Adrenal gland (tissue), 19 donors: ENCODE measurements at places on chromosomes 7 and 10.

DNA sequence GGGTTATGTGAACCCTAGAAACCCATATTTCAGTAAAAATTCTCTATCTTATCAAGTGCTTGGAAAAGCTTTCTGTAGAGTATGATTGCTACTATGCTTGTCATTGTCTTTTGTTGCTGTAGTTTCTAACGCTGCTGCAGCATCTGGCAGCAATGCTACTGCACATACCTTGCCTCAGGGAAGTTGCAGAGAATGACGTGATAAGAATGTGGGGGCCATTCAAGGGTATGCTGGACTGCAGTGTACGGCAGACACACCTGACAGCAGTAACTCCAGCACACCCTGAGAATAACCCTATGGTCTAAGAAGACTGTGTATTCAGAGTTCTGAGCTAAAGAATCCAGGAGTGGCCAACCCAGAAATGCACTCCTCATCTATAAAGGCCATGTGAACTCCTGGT, 20.5 kb downstream of the TRIM4 start:
- H3K36me3 ChIP-seq: no peaks in the 10 kb centered on the region
- no peak overlapping the region for H3K27ac ChIP-seq
- no peaks in the 10 kb centered on the region for H3K4me1 ChIP-seq
- no peak overlapping the region for H3K4me3 ChIP-seq

DNA sequence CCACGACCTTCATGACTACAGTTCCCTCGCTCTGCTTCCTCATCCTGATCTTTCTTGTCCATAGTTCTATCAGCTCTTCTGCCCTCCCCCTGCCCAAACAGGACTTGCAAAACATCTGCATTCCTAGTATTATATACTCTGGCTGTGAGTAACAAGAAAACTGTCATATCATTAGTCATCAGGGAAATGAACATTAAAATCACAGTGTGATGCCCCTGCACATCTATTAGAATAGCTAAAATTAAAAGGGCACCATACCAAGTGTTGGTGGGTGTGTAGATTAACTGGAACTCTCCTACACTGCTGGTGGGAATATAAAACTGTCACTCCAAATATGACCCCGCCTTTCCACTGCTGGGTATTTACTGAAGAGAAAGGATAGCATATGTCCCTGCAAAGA, 141.8 kb downstream of the C7orf25 start:
- H3K4me1 ChIP-seq: no peaks in the 10 kb centered on the region
- H3K27ac ChIP-seq: no peak overlapping the region
- H3K27me3 ChIP-seq: no peaks in the 10 kb centered on the region
- no peak overlapping the region for H3K4me3 ChIP-seq

DNA sequence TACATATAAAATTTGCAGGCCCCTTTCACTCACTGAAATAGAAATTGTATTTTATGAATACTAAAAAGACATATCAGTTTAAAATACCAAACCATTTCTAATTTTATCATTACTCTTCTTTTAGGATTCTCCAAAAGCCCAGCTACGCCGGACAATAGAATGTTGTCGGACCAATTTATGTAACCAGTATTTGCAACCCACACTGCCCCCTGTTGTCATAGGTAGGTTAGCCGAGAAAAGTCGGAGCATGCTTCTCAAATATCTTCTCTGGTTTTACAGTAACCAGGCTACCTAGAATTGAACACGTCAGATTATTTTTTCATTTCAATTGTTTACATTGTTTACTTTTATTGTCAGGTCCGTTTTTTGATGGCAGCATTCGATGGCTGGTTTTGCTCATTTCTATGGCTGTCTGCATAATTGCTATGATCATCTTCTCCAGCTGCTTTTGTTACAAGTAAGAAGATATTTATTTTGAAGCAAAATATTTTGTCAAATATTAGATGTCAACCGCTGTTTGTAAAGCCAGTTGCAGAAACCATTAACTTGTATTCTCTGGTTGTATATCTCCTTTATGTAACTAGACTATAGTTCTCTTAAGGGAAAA, 57.6 kb downstream of the MMRN2 start:
- no peak overlapping the region for H3K4me3 ChIP-seq
- H3K36me3 ChIP-seq: peaks cover 1% of the 10 kb centered on the region
- peaks cover 15% of the 10 kb centered on the region for H3K4me1 ChIP-seq
- no peak overlapping the region for H3K27ac ChIP-seq

- no peak overlapping the region for H3K4me3 ChIP-seq
- H3K36me3 ChIP-seq: no peaks in the 10 kb centered on the region
- H3K27me3 ChIP-seq: no peaks in the 10 kb centered on the region
- no peak overlapping the region for H3K27ac ChIP-seq
- DNase-seq: no peak
Measured at GRCh38 chr7:17915796-17916195, 24.5 kb downstream of the SNX13 start.

DNA sequence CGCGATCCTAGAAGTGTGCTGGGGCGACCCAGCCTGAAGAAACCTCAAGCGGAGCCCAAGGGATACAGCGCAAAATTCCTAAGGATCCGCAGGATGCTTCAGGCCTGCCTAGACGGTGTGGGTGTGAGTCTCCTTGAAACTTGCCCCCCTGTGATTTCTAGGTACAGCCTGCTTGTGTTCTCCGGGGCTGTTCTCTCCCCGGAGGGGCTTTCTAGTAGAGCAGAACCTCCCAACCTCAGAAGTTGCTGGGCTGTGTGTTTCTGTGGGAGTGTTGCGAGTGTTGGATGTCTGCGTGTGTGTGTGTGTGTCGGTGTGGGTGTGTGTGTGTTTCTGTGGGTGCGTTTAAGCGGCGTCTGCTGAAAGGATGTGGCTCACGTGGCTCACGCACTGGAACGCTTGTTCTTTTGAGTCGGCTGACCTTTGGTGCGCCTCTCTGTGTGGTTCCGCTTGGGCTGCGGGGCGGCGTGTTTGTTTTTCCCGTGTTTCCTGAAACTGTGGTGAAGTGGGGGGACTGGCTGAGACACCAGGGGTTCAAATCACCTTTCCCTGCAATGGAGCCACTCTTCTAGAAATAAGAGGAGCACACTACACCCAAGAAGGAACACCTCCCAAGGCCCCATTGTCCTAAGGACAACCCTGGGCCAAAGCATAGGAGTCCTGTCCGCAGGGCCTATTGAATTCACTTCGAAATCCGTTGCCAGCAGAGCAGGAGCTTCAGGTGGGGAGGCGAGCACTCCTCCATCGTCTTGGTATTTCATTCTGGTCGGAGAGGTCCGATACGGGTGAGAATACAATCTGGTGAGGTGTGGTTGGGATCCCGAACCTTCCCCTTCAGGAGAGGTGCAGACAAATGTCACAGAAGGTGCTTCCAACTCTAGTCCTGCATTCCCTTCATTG, 25.1 kb upstream of the ZNF273 start:
- H3K36me3 ChIP-seq: no peaks in the 10 kb centered on the region
- no peak for DNase-seq
- no peak overlapping the region for H3K27ac ChIP-seq
- no peaks in the 10 kb centered on the region for H3K27me3 ChIP-seq
- H3K4me3 ChIP-seq: no peak overlapping the region

- no peak overlapping the region for H3K4me3 ChIP-seq
- H3K36me3 ChIP-seq: no peaks in the 10 kb centered on the region
- DNase-seq: no peak
- no peaks in the 10 kb centered on the region for H3K4me1 ChIP-seq
- H3K27ac ChIP-seq: no peak overlapping the region
Measured at GRCh38 chr10:45398595-45398994, 24.6 kb downstream of the ALOX5 start.

- no peak overlapping the region for H3K27ac ChIP-seq
- no peak for DNase-seq
- no peak overlapping the region for H3K4me3 ChIP-seq
- H3K4me1 ChIP-seq: peaks cover 24% of the 10 kb centered on the region
Measured at GRCh38 chr7:143265017-143265693, 1.9 kb downstream of the GSTK1 start.

GRCh38 chr7:16841681-16842080, 36.9 kb upstream of the AGR2 start:
- H3K27me3 ChIP-seq: no peaks in the 10 kb centered on the region
- no peaks in the 10 kb centered on the region for H3K4me1 ChIP-seq
- DNase-seq: no peak
- no peak overlapping the region for H3K27ac ChIP-seq

GRCh38 chr7:84533182-84533581, 338.6 kb upstream of the SEMA3A start:
- no peaks in the 10 kb centered on the region for H3K27me3 ChIP-seq
- no peaks in the 10 kb centered on the region for H3K36me3 ChIP-seq
- no peaks in the 10 kb centered on the region for H3K4me1 ChIP-seq
- H3K4me3 ChIP-seq: no peak overlapping the region
- no peak for DNase-seq
- no peak overlapping the region for H3K27ac ChIP-seq

GRCh38 chr7:106979551-106980357, 64.8 kb upstream of the PRKAR2B start:
- no peak overlapping the region for H3K27ac ChIP-seq
- DNase-seq: peak; percentile 56
- no peak overlapping the region for H3K4me3 ChIP-seq
- no peaks in the 10 kb centered on the region for H3K36me3 ChIP-seq
- no peaks in the 10 kb centered on the region for H3K4me1 ChIP-seq
- no peaks in the 10 kb centered on the region for H3K27me3 ChIP-seq

GRCh38 chr10:132452216-132452650, 55.2 kb downstream of the PWWP2B start:
- no peak overlapping the region for H3K4me3 ChIP-seq
- no peaks in the 10 kb centered on the region for H3K36me3 ChIP-seq
- H3K27me3 ChIP-seq: no peaks in the 10 kb centered on the region
- DNase-seq: no peak
- peaks cover 29% of the 10 kb centered on the region for H3K4me1 ChIP-seq

GRCh38 chr10:102743078-102743587, 615 bp upstream of the WBP1L start:
- H3K36me3 ChIP-seq: no peaks in the 10 kb centered on the region
- peaks cover 32% of the 10 kb centered on the region for H3K4me1 ChIP-seq
- no peak overlapping the region for H3K27ac ChIP-seq
- no peak for DNase-seq

DNA sequence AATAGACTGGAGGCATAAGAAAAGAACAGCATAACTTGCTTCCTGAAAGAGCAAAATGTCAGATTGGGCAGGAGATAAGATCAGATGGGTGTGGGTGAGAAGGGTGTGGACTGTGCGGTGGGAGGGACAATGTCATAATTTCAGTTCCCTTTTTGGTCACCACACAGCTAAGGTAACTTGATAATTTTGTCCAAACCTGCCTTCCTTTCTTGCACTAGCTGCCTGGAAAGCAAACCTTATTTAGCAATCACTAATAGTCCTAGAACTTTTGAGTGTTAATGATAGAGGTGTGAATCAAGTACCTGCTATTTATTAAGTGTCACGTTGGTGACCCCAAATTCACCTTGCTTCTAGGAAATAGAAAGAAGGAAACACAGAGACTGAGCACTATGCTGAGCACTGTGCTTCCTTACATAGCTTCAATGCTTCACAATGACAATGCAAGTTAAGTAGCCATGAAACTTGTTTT, 72.4 kb upstream of the SP4 start:
- DNase-seq: no peak
- no peaks in the 10 kb centered on the region for H3K4me1 ChIP-seq
- no peaks in the 10 kb centered on the region for H3K36me3 ChIP-seq
- no peak overlapping the region for H3K4me3 ChIP-seq
- no peak overlapping the region for H3K27ac ChIP-seq

- no peaks in the 10 kb centered on the region for H3K36me3 ChIP-seq
- H3K27me3 ChIP-seq: no peaks in the 10 kb centered on the region
- H3K4me1 ChIP-seq: peaks cover 82% of the 10 kb centered on the region
- peak overlapping the region; percentile 14 for H3K4me3 ChIP-seq
- peak; percentile 85 for DNase-seq
Measured at GRCh38 chr10:110502851-110503301, 5.2 kb downstream of the DUSP5 start.

DNA sequence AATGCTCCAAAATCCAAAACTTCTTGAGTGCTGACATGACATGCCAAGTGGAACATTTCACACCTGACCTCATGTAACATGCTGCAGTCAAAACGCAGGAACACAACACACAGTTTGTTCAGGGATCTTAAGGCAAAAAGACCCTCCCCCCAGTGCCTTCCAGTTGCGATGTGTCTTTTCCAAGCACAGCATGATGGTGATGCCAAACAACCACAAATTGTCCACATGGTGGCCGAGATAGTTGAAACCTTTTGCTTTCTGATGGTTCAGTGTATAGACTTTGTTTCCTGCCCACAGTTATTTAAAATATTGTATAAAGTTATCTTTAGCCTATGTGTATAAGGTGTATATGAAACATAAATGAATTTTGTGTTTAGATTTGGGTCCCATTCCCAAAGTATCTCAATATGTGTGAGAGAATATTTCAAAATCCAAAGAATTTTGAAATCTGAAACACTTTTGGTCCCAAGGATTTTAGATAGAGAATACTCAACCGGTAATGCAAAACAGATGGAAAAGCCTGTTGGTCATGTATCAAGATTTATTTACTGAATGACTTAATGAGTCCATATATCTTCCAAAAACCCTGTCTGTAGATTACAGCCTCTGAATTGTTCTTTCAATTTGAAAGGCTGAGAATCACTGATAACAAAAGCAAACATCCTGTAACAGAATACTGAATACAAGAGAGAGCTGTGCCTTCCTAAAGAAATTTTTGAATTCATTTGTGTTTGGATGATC, 93.4 kb upstream of the OIT3 start:
- no peak overlapping the region for H3K4me3 ChIP-seq
- DNase-seq: no peak
- H3K27me3 ChIP-seq: no peaks in the 10 kb centered on the region
- H3K36me3 ChIP-seq: no peaks in the 10 kb centered on the region

GRCh38 chr10:130999376-131000202, 311.9 kb downstream of the TCERG1L start:
- H3K27me3 ChIP-seq: no peaks in the 10 kb centered on the region
- H3K27ac ChIP-seq: no peak overlapping the region
- H3K4me1 ChIP-seq: no peaks in the 10 kb centered on the region
- DNase-seq: no peak
- no peaks in the 10 kb centered on the region for H3K36me3 ChIP-seq

- H3K4me1 ChIP-seq: no peaks in the 10 kb centered on the region
- no peaks in the 10 kb centered on the region for H3K36me3 ChIP-seq
- H3K27me3 ChIP-seq: peaks cover 17% of the 10 kb centered on the region
- no peak overlapping the region for H3K4me3 ChIP-seq
- no peak for DNase-seq
Measured at GRCh38 chr10:42933448-42934340, 143.2 kb upstream of the RET start.

- H3K4me1 ChIP-seq: peaks cover 6% of the 10 kb centered on the region
- no peaks in the 10 kb centered on the region for H3K36me3 ChIP-seq
- H3K27ac ChIP-seq: no peak overlapping the region
Measured at GRCh38 chr7:128055637-128056036, 24.4 kb upstream of the LRRC4 start.

- no peak overlapping the region for H3K4me3 ChIP-seq
- H3K4me1 ChIP-seq: no peaks in the 10 kb centered on the region
- peak; percentile 29 for DNase-seq
- no peaks in the 10 kb centered on the region for H3K27me3 ChIP-seq
- H3K36me3 ChIP-seq: no peaks in the 10 kb centered on the region
Measured at GRCh38 chr7:101589976-101590662, 39.0 kb downstream of the MYL10 start.

- H3K27ac ChIP-seq: peak overlapping the region; percentile 63
- peaks cover 28% of the 10 kb centered on the region for H3K4me1 ChIP-seq
- DNase-seq: peak; percentile 64
Measured at GRCh38 chr7:134480730-134481129, 21.8 kb upstream of the AKR1B1 start.

- H3K4me3 ChIP-seq: no peak overlapping the region
- no peak for DNase-seq
- no peak overlapping the region for H3K27ac ChIP-seq
- no peaks in the 10 kb centered on the region for H3K27me3 ChIP-seq
Measured at GRCh38 chr10:102624751-102625645, 19.3 kb upstream of the TRIM8 start.
